Stimulated activated CD4-positive, alpha-beta T cell treated with anti-CD3 and anti-CD28 coated beads, TNF-alpha, amount 100 ng/mL, for 1 hour (primary cell): ENCODE measurements at places on chromosomes 4 and X.

- DNase-seq: no peak
These were observed 40.0 kb upstream of the RPS6KA3 start for GRCh38 chrX:20306668-20307067.

GRCh38 chrX:1486749-1487361, 34.1 kb upstream of the ASMTL start:
- no peak for DNase-seq

GRCh38 chr4:7944599-7945220, 5.0 kb upstream of the AFAP1 start:
- no peak for DNase-seq

DNA sequence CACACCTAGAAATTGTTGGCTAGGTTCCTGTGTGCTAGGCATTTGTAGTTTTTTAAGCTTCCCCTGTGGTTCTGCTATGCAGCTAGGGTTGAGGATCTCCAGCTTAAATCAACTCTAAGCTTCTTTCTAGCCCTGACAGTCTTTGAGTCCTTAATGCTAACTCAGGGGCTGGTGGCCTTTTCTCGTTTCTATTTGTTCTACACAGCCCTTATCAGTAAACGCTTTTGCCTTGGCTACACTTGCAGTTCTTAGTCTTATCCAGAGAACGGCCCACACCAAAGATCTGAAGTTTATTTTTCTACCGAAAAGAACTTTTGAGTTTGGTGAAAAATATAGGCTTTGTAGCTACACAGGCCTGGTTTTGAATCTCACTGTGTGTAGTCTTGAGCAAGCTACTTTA, 212.0 kb downstream of the DHX15 start:
- DNase-seq: no peak

GRCh38 chr4:139568206-139568955, 12.4 kb upstream of the SETD7 start:
- no peak for DNase-seq

DNA sequence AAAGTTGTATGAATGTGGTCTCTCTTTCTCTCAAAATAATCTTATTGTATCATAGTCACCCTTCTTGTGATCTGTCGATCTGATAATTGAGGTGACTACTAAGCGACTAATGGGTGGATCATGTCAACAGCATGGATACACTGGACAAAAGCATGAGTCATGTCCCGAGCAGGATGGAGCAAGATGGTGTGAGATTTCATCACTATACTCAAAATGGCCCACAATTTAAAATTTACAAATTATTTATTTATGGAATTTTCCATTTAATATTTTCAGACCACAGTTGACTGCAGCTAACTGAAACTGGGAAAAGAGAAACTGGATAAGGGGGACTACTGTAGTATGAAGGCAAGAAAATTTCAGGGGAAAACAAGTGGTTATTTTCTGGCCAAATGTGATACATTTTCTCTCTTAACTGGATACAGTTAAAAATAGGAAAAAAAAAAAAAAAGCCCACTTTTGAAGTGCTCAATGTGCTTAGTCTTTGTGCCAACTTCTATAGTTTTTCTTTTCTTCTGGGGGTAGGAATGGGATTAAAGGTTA, 25.3 kb downstream of the FAM241A start:
- DNase-seq: no peak

- no peak for DNase-seq
These were observed 1.6 kb downstream of the SH3RF1 start for GRCh38 chr4:169268951-169269760.

GRCh38 chr4:67634741-67635140, 66.2 kb downstream of the UBA6 start:
- no peak for DNase-seq

DNA sequence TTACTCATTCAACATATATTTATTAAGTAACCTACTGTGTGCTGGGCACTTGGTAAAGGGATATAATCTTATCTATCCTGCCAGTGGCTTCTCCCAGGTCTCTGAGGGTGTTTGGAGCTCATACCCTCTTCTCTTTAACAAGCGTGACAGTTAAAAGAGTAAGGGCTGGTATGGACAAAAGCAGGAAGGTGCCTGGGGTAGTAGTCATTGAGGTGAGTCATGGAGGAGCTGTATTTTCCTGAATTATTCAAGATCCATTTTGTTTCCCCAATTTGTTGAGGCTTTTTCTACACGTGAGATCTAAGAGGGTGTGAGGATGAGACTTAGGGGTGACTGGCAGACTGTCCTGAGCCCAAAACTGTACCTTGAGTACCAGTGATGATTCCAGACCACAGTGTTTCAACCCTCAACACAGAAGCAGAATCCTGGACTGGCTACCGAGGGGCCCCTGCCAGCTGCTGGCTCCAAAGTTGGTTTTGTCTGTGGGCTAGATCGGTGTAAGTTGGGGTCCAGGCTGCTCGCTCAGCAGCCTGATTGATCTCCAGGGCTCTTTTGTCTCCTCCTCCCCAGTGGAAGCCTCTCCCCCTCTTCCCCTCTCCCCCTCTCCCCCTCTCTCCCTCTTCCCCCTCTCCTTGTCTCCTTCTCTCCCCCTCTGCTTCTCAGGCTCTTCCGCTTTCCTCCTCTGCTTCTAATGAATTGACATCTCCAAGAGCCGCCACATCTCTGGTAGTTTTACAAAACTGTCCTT, at the start of gene DRP2:
DRP2 (plus strand) TSS at position 671 of the 748 bp plus-strand sequence. CDS start 11,862 bp downstream, outside the sequence.
- no peak for DNase-seq

GRCh38 chrX:150049647-150050046, 111.4 kb upstream of the EOLA2 start:
- no peak for DNase-seq
